ENCODE measurements at places on chromosomes 5 and 9.

DNA sequence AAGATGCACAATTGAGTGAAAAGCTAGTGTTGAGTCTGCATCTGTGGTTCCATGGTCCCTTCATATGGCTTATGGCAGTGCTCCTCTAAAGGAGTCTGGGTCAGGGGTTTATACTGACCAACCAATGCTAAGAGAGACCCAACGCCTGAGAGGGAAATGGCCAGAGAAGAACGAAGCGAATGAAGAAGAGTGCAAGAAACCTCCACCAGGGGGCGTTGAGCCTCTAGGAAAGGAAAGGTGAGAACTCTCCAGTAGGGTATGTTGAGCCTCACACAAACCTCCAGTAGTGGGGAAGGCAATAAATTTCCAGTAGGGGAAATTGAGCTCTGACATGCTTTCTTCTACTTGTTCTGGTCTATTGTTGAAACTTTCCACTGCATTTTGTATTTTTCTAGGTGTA lies 470.6 kb downstream of the PRDM9 start:
- no peak for DNase-seq

GRCh38 chr5:80825786-80826460 lies 134.2 kb upstream of the RASGRF2 start:
- no peak for DNase-seq

- DNase-seq, result no peak
These were observed 73.1 kb downstream of the RGS3 start for GRCh38 chr9:113536483-113537228.

DNA sequence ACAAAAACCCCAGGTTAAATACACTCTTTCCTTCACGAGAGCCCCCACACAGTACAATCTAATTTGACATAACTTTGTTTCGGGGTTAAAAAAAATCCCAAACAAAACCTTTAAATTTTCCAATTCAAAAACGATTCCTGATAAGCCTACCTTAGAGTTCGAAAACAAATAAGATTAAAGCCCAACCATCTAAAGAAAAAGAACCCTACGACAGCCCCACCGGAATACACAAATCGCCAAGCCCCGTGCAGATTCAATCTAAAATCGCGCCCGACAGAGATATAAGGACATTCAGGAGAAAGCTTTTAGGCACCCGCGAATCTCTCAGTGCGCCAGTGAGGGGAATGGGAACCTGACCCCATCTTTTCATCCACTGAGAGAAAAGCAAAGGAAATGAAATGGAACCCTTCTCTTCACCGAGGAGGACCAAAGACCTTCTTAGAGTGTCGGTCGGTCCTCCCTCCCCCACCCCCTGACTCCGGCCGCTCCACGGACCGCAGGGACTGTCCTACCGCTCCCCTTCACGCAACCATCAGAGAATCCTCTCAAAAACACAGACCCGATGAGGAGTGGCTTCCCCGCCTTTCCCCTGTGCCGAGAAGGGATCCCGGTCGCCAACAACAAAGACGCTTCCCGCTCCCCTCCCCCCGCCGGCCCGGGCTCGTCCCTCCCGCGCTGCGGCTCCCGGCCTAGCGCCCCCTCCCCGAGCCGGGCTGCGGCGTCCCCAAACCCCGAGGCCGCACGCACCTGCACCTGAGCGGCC lies 925 bp downstream of the ABHD17B start:
- no peak for DNase-seq

- DNase-seq, result no peak
These were observed 59.8 kb downstream of the FGF1 start for GRCh38 chr5:142626099-142626498.

- DNase-seq, result no peak
These were observed 34.9 kb downstream of the ALDH1A1 start for GRCh38 chr9:72917892-72918509.

GRCh38 chr9:111301195-111301594 lies 28.8 kb downstream of the OR2K2 start:
- DNase-seq, result no peak

DNA sequence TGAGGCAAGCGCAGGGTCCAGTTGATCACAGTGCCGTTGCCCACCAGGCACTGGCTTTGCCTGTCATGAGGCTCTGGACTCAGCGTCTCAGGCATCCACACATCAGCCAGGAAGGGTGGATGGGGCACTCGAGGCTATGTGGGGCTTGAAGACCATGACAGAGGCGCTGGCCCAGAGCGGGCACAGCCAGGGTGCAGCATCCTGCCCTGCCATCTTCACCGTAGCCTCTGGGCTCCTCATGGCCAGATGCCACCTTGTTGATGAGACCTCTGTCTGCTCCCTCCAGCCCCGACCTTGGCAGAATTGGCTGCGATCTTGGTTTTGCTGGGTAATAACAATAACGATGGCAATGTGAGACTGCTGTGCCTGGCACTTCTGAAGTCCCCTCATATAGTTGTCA lies 404.2 kb upstream of the IRX2 start:
- no peak for DNase-seq

DNA sequence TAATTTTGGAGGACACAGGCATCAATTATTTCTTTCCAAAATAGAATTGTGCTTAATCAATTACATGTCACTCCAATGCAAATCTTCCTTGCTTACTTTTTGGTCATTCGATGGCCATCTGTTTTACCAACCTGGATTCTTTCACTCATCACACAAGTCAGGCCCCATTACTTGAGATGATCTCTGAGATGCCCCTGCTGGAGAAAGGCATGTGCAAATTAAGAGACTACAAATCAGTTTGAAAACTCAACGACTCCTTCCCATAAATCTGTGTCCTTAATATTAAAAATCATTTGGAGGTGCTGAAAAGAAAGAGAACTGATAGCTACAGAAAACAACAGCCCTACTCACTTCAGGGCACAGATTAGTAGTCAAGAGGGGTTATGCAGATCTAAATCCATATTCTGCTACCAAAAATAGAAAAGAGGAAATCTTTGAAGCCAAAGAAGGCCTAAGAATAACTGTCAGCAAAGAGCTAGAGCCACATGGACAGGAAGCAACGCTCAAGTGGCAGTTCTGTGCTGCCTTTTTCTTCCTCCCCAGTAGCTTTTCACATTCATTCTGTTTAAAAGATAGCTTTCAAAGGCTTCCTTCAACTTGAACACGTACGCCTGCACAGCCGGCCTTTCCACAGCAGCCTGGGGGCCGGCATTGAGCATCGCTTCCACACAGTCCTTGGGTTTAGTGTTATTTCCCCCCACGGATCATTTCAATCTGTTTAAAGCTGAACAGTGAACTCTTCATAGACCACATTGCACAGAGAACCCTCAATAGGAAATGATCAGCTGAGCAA lies 79.3 kb upstream of the MAP3K1 start:
- no peak for DNase-seq

DNA sequence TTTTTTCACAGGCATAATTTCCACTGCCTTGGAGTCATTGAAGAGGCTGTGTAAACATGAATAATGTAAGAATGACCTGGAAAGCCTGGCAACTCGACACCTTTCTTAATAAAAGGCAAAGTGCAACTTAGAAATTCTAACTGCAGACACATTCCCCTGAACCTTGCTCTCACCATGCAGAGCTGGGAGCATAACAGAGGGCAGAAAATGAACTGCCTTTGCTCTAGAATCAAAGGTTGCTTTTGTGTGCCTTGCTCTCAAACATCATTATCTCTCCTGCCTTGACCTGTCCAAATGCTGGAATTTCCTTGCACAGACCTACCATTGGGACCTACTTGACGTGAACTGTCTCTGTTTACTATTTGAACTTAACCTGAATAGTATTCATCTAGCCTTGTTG lies 462.0 kb upstream of the ZNF462 start:
- DNase-seq, result no peak

DNA sequence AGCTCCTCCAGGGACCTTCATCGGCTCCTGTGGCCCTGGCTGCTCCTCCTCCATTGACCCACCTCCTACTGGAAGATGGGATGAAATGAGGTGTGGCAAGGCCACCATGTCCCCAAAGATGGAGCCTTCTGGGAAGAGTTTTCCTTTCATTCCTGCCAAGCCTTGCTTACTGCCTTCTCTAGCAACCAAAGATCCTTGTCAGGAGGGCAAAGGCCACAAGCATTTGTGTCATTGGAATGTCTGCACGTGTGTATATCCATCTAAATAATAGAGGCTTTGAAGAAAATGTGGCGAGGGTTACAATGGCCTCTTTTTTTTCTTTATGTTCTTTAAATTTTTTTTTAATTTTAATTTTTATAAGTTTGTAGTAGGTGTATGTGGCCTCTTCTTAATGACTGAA lies 313.6 kb downstream of the ARHGEF28 start:
- DNase-seq, result no peak

- DNase-seq, result no peak
These were observed 171.1 kb downstream of the DOCK2 start for GRCh38 chr5:169808118-169808581.

DNA sequence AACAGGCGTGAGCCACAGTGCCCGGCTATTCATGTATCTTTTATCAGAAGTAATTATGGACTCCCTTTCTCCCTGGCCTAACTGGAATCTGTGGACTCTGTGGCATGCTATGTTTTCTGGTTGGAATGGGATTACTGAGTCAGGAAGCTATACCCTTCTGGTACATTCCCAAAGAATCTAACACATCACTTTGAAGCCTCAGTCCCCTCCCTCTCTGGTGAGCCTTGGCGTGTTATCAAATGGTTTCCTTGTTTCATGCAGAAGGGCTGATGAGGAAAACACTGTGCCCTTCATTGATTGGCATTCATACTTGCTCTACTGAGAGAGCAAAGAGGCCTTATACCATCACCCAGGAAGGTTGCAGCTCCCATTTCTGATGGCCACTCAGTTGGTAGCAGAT lies 22.9 kb downstream of the C5orf15 start:
- DNase-seq, result no peak

DNA sequence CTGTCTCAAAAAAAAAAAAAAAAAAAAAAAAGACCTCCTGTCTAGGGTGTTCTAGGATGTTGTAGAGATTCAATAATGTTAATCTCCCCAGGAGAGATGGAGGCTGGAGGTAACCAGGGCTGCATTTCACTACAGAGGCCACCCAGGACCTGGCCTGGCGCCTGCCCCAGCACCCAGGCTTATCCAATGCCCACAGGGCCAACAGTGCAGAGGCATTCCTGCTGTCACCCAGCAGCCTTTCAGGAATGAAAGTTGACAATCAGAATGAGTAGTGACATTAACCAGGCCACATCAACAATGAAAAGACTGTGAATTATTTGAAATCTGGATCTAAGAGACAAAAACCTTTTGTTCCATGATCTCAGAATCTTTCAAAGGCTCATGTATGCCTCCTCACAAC lies 36.2 kb upstream of the GABRP start:
- DNase-seq, result no peak

DNA sequence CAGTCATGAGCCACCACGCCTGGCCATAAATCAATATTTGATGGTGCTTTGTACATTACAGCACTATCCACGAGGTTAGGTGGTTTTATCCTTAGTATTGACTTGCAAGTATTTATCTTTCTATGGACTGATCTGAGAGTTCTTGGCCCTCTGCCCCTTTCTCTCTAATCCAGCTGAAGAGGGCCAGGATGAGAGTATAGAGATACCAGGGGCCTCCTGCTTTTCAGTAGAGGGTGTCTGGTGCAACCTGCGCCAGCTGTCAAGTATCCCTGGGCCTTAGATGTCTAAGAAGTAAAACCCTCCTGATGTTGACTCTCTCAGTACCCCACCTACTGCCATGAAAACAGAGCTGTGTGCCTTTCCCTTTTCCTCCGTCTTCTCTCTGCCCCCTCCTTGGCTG lies 153.4 kb downstream of the SLIT3 start:
- no peak for DNase-seq

DNA sequence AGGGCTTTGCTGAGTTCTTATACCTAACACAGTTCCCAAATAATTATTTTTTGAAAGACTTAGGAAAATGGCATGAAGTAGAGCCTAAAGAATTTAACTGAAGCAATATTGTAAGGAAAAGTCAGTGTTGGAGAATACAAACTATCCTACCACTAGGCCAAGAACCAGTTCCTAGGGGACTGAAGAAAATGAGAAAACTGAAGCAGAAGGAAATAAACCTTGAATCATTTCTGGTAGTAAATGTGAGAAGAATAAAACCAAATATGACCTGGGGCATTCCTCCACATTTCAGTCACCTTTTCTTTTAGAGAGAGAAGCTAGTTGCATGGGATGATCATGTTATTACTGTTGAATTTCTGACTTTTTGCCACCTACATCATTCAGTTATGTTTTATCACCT lies 1393.9 kb upstream of the C9orf72 start:
- no peak for DNase-seq

All from activated CD8-positive, alpha-beta memory T cell treated with anti-CD3 and anti-CD28 coated beads for 1 hour (primary cell).